ENCODE measurements at places on chromosomes 1 and 21. TPM values are rescaled to one million over a fixed set of nuclear protein-coding genes. Genes with fewer than 3 reads are reported as not detected.

TMEM240 gene
- total RNA-seq: 1.1 TPM

KRTAP22-2 gene
- total RNA-seq: not detected

PLA2G2F gene
- total RNA-seq: not detected

PTPN22 gene
- under 0.01 TPM for total RNA-seq

MNDA gene
- not detected for total RNA-seq

ST6GALNAC5 gene
- not detected for total RNA-seq

SPATA1 gene
- 0.22 TPM for total RNA-seq

TIE1 gene
- 749 TPM for total RNA-seq

Data from lung microvascular endothelial cell (primary cell).